Liver (tissue), 10 donors: ENCODE measurements at places on chromosomes 16 and 17.

- H3K36me3 ChIP-seq = peaks cover 2% of the 10 kb centered on the region
- H3K27me3 ChIP-seq = no peaks in the 10 kb centered on the region
- no peak overlapping the region for H3K4me3 ChIP-seq
- peaks cover 87% of the 10 kb centered on the region for H3K4me1 ChIP-seq
- DNase-seq = no peak
These were observed 20.3 kb downstream of the ANKRD40 start for GRCh38 chr17:50687200-50688066.

DNA sequence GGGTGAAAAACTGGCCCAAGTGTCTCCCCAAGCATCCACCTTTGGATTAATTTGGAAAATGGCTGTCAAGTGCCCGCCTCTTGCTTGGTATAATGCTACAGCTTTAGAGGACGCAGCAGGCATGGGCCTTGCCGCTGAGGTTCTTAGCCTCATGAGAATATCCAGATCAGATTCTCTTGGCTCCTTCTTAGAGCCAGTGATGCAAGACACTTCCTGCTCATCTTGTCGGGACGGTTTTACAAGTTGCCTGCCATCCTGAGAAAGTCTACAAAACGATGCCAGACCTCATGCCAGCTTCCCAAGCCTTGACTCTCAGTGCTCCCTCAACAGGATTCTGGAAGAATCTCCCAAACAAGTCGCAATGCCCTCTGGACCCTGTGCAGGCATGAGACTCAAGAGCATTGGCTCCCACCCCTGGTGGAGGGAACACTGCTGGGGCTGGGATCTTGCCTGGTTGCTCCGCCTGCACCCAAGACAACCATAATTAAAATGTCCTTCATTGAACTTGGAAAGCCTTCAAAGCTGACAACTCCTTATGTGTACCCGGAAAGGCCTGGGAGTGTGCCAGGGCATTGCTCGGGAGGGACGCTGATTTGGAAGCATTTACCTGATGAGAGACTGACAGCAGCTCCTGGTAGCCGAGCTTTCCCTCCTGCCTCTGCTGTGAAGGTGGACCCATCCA, 25.8 kb upstream of the STH start:
- no peaks in the 10 kb centered on the region for H3K36me3 ChIP-seq
- no peak for DNase-seq
- no peaks in the 10 kb centered on the region for H3K27me3 ChIP-seq
- H3K4me3 ChIP-seq = no peak overlapping the region
- no peaks in the 10 kb centered on the region for H3K4me1 ChIP-seq

- no peaks in the 10 kb centered on the region for H3K36me3 ChIP-seq
- H3K4me3 ChIP-seq = no peak overlapping the region
- H3K27me3 ChIP-seq = no peaks in the 10 kb centered on the region
These were observed 13.9 kb upstream of the LPCAT2 start for GRCh38 chr16:55494994-55495421.

- no peak overlapping the region for H3K4me3 ChIP-seq
- peaks cover 34% of the 10 kb centered on the region for H3K4me1 ChIP-seq
- no peak overlapping the region for H3K27ac ChIP-seq
- H3K36me3 ChIP-seq = no peaks in the 10 kb centered on the region
- no peak for DNase-seq
- no peaks in the 10 kb centered on the region for H3K27me3 ChIP-seq
These were observed 4.5 kb downstream of the PCGF2 start for GRCh38 chr17:38743556-38744171.

DNA sequence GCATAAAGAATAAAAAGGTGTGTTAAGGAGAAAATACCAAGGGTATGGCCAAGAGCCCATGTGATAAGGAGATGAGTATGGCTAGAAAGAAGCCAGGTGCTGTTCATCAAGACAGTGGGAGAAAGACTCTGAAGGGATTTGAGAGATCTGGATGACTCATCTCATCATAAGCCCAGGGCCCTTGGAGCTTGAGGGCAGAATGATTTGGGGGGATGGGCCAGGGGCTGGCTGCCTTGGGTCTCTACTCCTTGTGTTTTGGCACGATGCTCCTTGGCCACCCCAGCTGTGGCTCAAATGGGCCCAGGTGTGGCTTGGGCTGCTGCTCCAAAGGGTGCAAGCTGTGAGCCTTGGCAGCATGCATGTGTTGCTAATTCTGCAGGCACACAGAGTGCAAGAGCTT, 14.5 kb upstream of the TNFRSF13B start:
- no peak for DNase-seq
- no peaks in the 10 kb centered on the region for H3K4me1 ChIP-seq
- H3K4me3 ChIP-seq = no peak overlapping the region
- H3K36me3 ChIP-seq = no peaks in the 10 kb centered on the region

DNA sequence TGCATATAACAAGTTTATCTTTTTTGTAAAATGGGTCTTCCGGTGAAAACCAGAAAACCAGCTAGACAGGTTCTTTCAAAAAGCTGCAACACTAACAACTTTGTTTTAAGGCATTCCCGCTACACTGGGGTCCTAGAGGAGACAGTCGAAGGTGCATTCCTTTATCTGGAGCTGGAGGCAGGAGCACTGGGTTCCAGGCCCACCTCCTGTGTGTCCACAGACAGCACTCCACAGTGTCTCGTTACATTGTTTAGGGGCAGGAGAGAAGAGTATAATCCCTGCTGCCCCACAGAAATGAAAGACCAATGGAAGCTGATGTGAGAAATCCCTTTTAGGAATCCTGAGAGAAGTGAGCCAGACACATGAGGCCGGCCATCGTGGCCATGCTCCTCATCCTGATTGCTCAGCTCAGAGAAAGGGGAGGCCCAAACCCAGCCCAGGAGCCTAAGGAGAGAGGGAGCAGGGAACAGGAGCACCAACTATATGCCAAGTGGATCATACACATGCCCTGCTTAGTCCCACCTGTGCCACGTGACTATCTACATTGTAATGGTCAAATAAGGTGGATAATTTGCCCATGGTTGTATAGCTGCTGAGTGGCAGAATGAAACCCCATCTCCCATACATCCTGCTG, 59.5 kb downstream of the CCDC182 start:
- H3K27ac ChIP-seq = no peak overlapping the region
- H3K4me1 ChIP-seq = no peaks in the 10 kb centered on the region
- H3K4me3 ChIP-seq = no peak overlapping the region
- no peak for DNase-seq
- no peaks in the 10 kb centered on the region for H3K27me3 ChIP-seq
- H3K36me3 ChIP-seq = no peaks in the 10 kb centered on the region

DNA sequence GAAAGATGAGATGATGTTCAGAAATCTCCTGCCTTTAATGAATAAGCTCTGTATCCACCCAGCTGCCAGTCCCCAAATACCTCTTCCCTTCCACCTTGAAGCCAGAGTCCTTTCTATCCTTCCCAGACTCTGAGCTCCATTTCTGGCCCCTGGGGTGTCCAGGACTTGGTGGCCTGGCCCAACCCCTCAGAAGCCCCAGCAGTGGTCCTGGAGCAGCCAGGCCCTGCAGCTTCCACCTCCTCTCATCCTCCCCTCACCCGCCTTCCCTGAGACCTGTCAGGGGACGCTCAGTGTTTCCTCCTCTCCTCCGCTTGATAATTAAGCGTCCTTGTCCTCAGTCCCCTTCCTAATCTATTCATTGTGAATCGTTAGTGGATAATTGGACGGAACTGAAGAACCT, 95.2 kb upstream of the CCL1 start:
- no peak overlapping the region for H3K27ac ChIP-seq
- no peaks in the 10 kb centered on the region for H3K4me1 ChIP-seq
- H3K4me3 ChIP-seq = no peak overlapping the region
- H3K27me3 ChIP-seq = no peaks in the 10 kb centered on the region
- DNase-seq = no peak
- no peaks in the 10 kb centered on the region for H3K36me3 ChIP-seq

DNA sequence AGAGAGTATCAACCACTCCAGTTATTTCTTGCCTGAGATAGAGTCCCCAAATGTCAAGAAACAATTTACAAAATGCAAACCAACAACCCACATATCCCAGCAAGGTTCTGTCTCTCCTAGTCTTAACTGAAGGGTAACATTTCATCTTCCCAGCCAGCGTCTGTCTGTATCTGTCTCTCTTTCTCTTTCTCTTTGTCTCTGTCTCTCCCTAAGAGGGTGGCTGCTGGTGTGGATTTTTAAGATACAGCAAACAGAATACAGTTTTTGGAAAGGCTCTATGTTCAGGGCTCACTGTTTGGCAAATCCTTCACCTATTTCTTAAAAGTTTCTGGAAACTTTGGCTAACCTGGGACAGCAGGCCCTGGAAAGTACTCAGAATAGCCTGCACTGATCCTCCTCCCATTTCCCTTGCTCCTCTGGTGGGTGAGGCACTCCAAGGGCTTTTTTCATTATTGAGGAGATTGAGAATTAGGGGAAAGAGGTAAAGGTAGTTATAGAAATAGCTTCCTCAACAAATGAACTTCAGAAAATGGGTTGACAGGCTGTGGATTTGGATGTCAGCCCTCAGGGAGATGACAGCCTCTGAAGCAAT, 6.2 kb downstream of the HOXB4 start:
- peak overlapping the region; percentile 15 for H3K27ac ChIP-seq
- H3K4me1 ChIP-seq = peaks cover 3% of the 10 kb centered on the region
- H3K4me3 ChIP-seq = no peak overlapping the region
- no peaks in the 10 kb centered on the region for H3K36me3 ChIP-seq
- no peak for DNase-seq

DNA sequence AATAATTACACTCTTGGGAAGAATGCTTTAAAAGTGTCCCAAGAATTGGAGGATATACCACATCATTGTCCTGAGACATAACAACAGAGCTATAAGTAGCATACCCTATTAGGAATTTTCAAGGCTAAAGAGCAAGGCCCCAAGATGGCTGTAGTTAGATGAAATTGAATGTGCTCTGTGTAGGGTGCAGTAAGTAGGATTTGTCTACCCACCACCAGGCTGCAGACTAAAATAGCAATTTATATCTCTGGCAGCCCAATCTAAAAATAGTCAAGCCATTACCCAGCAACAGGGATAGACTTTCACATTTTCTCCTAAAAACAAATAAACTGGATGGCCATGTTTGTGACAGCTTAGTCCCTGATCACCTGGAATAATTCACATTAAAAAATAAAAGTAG, 5.6 kb downstream of the MMD start:
- DNase-seq = no peak
- no peak overlapping the region for H3K27ac ChIP-seq
- H3K4me1 ChIP-seq = peaks cover 13% of the 10 kb centered on the region

DNA sequence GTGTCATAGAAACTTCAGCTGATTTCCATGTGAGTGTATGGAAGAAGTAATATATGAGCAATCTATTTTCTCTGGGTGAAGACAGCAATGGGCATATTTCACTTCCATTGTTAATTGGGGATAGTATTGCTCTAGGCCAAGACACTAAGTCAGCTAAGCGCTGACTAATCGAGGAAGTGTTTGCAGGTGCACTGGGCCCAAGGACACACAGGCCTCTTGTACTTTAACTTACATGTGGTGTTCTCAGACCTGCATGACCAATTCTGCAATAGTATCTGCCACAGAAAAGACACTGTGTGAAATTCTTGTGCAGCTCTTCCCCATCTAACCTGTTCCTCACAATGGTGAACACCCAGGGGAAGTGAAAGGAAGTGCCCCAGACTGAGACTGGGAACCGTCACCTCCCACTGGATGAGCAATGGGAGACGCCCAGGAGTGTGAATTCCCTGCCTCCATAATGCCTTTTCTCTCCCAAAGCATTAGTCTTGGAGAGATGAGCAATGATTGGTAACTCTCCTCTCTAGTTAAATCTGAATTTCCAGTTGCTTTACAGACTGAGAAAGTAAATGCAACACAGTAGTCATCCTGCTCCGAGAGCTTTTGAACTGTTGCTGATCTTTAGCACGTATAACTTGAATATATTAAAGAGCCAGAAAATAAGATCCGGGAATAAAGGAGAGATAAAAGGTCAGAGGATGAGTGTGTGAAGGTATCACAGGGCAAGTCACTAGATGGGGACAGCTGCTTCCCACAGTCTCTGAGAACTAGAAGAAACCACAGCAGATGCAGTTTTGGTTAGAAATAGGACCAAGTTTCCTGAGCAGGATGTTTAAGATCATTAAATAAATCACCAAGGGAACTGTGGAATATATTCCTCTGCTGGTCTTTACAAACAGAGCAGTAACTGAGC, 82.6 kb downstream of the CDK5R1 start:
- H3K4me1 ChIP-seq = no peaks in the 10 kb centered on the region
- DNase-seq = no peak
- H3K4me3 ChIP-seq = no peak overlapping the region
- H3K27ac ChIP-seq = no peak overlapping the region
- H3K27me3 ChIP-seq = no peaks in the 10 kb centered on the region

DNA sequence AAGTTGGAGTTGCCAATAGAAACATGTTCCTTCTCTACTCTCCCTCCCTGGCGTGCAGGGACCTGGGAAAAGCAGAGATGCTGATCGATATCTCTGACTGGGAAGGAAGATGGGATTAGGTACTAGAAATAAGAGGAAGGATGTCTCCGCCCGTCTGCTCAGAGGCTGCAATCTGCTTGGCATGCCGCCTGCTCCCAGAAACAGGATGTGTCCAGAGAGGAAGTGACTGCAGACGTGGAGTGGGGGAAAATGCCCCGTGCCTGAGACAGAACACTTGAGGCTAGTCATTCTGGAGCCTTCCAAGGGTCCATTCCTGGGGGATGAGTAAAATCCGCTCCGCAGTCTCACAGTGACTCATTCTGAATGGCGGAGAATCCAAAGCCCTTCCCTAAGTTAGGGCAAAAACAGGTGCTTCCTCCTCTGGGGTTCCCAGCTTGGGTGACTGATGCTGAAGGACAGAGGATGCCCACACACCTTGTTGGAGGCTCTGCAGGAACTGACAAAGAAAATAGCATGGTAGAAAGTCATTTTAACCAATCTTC, 45.0 kb upstream of the SMURF2 start:
- no peak for DNase-seq
- no peaks in the 10 kb centered on the region for H3K27me3 ChIP-seq
- H3K4me1 ChIP-seq = peaks cover 8% of the 10 kb centered on the region
- peak overlapping the region; percentile 34 for H3K27ac ChIP-seq

- H3K4me3 ChIP-seq = no peak overlapping the region
- peaks cover 3% of the 10 kb centered on the region for H3K4me1 ChIP-seq
- no peak overlapping the region for H3K27ac ChIP-seq
- no peaks in the 10 kb centered on the region for H3K36me3 ChIP-seq
- H3K27me3 ChIP-seq = peaks cover 12% of the 10 kb centered on the region
These were observed 5.2 kb upstream of the HOXB5 start for GRCh38 chr17:48598736-48599135.

DNA sequence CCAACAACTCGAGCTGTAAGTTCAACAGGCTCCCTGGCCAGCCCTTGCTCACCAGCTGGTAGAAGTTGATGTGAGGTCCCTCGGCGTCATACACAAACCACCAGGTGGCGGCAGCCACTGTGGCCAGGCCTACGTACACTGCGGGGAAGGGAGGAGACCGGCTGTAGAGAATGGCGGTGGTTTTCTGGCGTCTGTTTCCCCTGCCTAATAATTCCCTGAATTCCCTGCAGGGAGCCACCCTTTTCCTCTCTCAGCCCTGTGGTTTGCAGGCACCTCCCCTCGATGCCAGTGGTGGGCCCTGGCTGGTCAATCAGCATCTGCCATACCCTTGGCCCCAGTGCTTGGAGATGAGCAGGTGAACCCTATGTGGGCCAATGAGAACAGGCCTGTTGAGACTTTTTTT, 18.9 kb upstream of the P2RX1 start:
- no peak overlapping the region for H3K4me3 ChIP-seq
- H3K36me3 ChIP-seq = no peaks in the 10 kb centered on the region
- peak; percentile 63 for DNase-seq
- H3K27me3 ChIP-seq = no peaks in the 10 kb centered on the region
- no peak overlapping the region for H3K27ac ChIP-seq
- no peaks in the 10 kb centered on the region for H3K4me1 ChIP-seq

- H3K4me3 ChIP-seq = no peak overlapping the region
- H3K4me1 ChIP-seq = no peaks in the 10 kb centered on the region
- no peak overlapping the region for H3K27ac ChIP-seq
- peaks cover 2% of the 10 kb centered on the region for H3K36me3 ChIP-seq
- H3K27me3 ChIP-seq = no peaks in the 10 kb centered on the region
- no peak for DNase-seq
These were observed 37.3 kb upstream of the ANKFY1 start for GRCh38 chr17:4301066-4301465.
